Activated CD4-positive, alpha-beta T cell treated with anti-CD3 and anti-CD28 coated beads for 36 hours (primary cell): ENCODE measurements at places on chromosomes 11 and 22. TPM values are rescaled to one million over a fixed set of nuclear protein-coding genes. Genes with fewer than 3 reads are reported as not detected.

DNA sequence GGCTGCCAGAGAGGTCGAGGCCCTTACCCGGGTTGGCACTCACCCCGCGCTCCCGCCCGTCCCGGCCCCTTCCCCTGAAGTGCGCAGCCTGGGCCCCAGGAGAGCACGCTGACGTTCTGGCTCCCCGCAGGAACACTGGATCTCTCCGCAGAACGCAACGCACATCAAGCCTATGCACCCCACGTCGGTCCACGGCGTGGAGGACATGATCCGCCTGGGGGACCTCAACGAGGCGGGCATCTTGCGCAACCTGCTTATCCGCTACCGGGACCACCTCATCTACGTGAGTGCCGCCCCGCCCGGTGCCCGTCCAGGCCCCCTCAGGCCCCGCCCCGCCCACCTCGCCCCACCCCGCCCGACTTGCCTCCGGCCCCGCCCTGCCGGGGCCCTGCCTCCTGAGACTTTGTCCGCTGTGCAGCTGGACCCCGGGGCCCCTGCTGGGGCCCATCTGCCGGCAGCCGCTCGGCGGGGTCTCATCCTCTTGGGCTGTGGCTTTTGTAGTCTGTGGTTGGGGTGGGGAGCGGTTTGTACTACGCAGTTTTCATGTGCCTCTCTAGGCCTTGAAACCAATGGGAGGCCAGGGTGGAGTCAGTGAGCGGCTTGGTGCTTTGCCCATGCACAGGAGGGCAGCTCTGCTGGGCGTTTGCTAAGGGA lies 19.7 kb downstream of the MYO7A start:
- DNase-seq: peak; percentile 45

- peak; percentile 61 for DNase-seq
These were observed 11.7 kb upstream of the GLYATL1 start for GRCh38 chr11:58927393-58928106.

DNA sequence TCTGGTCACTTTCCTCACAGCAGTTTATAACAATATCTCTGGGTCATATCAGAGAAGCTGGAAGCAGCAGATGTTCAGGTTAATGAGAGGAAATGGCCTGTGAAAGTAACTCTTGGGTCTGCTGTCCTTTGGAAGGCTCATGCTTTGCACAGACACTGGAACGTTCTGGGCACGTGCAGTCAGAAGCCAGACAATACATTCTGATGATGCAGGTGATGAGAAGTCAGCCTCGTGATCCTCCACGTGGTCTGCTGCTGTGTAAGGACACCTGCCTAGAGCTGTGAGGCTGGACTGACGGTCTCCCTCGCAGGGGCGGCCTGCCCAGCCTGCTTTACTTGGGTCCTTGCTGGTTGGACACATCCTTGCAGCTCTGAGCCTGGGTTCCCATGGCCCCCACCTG lies 18.8 kb upstream of the ADORA2A start:
- peak; percentile 3 for DNase-seq

DNA sequence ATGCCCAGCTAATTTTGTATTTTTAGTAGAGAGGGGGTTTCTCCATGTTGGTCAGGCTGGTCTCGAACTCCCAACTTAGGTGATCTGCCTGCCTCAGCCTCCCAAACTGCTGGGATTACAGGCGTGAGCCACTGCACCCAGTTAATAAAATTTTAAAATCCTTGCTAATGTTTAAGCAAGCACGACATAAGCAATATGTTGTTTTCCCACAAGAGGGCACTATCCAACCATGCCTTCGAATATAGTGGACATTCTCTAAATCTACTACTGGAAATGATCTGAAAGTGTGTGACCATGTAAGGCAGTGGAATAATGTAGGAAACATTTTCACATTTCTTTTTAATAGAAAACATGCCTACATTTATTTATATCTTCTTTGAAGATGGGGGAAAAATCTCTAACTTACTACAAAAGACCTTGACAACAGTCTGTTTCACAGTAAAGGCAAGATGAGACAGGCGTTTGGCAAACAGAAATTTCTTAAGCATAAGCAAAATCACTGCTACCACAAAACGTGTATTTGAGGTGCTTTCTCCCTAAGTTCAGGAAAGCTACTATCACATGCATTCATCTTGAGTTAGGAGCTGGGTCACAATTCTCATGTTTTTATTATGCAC lies 38.2 kb downstream of the PITPNB start:
- DNase-seq: peak; percentile 17

DNA sequence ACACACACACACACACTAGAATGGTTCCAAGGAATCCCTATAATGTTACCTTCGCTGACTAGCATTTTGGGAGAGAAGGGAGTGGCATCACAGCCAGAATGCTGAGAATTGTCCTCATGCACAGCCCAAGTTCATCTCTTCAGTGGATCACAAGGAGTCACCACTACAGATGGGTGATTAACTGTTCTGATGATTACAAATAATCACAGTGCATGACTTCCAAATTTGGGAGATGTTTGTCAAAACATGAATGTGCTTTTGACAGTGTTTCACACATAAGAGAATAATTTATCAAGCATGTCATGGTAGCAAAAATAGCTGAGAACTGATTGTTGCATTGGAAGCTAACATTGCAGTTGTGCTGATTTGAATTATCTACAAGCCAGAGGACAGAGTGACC lies 80.9 kb upstream of the SC5D start:
- DNase-seq: no peak

DNA sequence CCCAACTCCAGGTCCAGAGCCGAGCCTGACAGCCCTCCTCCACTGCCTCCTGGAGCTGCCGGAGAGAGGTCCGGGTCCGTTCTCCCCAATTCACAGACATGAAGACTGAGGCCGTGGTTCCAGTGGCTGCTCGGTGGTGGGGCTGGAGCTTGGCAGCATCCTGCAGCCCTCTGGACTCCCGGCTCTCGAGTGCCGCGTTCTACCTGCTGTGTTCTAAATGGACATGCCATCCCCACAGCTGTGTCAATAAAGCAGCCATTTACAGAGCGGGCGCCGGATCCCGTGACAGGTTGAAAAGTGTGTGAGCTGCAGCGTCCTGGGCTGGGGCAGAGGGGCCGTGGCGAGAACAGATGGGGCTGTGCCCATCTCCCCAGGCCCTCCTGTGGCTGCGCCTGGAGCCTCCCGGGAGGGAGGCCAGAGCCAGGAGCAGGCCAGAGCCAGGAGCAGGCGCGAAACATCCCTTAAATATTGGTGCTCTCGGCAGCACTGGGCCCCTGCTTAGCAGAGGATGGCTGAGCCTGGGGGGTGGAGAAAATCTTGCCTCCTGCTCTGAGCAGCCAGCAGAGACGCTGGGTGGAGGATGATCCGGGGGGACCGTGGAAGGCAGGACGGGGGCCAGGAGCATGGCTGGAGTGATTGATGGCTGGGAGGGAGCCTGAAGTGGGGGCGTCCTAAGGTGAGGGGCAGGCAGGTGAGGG lies 46.2 kb downstream of the FLRT1 start:
- no peak for DNase-seq

- DNase-seq: peak; percentile 68
These were observed 27.1 kb downstream of the CYTH4 start for GRCh38 chr22:37309211-37310074.

DNA sequence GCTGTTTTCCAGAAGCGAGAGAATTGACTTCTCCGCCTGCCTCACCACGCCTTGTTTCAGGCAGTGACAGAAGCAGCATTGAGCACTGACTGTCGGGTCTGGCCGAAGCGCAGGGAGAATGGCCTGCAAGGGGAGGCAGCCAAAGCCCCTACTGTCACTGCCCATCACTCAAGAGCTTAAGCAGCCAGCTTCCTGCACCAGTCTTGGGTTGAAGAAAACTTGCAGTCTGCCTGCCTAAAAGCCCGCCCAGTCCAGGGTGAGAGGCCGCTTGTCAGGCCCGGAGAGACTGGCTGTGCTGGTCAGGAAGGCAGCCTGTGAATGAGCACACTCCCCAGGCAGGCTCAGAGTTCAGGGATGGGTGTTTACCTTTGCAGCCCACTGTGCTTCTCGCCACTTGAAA lies 108.3 kb downstream of the PKNOX2 start:
- no peak for DNase-seq

- peak; percentile 19 for DNase-seq
These were observed 3.2 kb downstream of the ST14 start for GRCh38 chr11:130162733-130163132.

DNA sequence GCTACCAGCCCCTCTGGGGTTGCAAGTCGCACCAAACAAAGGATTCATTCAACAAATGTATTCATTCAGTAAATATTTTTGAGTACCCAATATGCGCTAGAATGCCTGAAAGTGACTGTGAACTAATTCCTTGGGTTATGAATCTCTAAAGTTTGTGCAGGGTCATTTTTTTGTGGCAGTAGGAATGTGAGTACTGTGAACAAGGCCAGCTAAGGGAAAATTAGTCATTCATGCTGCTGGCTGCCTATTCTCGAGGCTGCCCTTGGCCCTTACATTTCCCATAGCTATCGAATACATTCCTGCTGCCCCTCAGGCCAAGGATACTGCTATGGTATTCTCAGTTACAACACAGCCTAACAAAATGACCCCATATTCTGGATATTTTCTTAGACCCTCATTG lies 141.6 kb downstream of the TRPC6 start:
- no peak for DNase-seq

GRCh38 chr11:101881586-101881985 lies 33.2 kb upstream of the CEP126 start:
- DNase-seq: no peak

Gene CLCF1
- 0.09 TPM for total RNA-seq

Gene PNPLA5
- total RNA-seq: not detected

Gene AMBRA1
- total RNA-seq: 24.8 TPM

Gene C11orf42
- total RNA-seq: not detected

Gene RASGRP2
- total RNA-seq: 5.6 TPM

Gene UBASH3B
- 20.1 TPM for total RNA-seq

Gene OR4C11
- total RNA-seq: not detected
